Stimulated activated CD4-positive, alpha-beta T cell treated with anti-CD3 and anti-CD28 coated beads, Interleukin-12 subunit alpha, Interleukin-12 subunit beta, amount 100 ng/mL, for 48 hours (primary cell): ENCODE measurements at places on chromosomes 5 and 9.

GRCh38 chr9:22257026-22257816 lies 189.4 kb upstream of the DMRTA1 start:
- no peak for DNase-seq

- DNase-seq, result no peak
Measured at GRCh38 chr5:41857989-41858388, 12.2 kb downstream of the OXCT1 start.

- DNase-seq, result no peak
Measured at GRCh38 chr5:131595088-131596033, 39.7 kb downstream of the RAPGEF6 start.

GRCh38 chr5:103006921-103007320 lies 113.0 kb downstream of the GIN1 start:
- no peak for DNase-seq

DNA sequence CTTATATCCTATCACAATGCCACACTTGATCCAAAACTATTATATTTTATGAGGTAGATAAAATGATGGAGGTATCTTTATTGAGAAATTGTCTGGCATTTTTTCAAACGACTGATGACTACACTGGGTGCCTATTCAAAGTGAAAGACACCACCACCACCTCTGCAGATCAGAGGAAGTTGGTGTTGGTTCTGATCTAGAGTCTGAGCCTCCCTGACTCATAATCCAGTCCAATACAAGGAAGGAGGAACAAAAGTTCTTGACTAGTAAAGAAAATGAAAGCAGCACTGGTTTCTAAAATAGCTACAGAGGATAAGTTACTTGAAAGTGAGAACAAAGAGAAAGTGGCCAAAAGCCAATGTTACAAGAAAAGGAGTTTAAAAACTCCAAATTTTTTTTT lies 139.9 kb downstream of the RFX3 start:
- peak; percentile 37 for DNase-seq

GRCh38 chr5:28408186-28408585 lies 1369.8 kb upstream of the CDH9 start:
- DNase-seq, result no peak

GRCh38 chr5:173925449-173926071 lies 37.4 kb downstream of the CPEB4 start:
- DNase-seq, result no peak

DNA sequence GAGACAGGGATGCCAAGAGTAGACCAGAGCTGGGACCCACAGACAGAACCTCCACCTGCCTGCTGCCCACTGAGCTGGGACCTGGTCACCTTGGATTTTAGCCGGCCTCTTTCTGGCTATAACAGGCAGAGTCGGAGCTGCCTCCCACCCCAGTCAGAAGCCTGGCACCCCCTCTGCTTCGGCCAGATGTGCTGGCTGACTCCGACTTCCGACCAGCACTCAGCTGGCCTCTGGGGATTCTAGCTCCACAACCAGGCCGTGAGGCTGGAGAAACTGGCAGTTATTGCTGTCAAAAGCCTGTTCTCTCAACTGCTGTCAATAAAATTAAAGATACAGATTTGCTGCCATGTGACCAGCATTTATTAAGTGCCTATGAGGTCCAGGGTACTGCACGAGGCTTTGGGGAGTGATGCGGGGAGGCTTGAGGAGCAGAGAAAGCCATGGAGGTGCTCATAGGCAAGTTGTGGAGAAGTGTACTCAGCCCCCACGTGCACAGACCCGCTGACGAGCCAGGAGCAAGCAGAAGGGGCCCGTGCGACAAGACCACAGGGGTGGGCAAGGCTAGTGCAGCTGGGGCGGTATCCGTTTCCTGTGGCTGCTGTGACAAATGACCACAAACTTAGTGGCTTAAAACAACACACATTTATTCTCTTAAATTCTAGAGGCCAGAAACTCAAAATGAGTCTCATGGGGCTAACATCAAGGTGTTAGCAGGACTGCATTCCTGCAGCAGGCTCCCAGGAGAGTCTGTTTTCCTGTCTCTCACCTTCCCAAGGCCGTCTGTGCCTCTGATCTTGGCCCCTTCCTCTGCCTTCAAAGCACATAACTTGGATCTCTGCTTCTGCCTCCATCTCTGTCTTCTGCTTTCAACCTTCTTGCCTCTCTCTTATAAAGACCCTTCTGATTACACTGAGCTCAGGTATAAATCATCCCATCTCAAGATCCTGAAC lies 13.1 kb downstream of the GFI1B start:
- no peak for DNase-seq

DNA sequence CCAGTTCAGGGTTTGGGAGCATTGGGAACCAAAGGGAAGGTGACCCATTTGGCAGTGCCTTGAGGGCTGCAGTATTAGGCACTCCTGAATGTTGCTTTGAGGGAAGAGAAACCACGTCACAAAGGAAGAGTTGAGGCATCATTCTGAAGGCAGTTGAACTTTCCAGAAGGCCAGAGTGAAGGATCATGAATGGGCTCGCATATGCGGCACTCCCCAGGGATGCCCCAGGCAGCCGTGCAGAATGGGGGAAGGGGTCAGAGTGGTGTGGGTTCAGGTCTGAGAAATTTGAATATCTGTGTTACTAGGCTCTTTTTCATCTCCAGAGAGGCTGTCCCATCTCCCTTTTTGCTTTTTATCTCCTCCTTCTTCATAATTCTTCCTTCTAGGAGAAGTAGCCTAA lies 60.6 kb upstream of the HMHB1 start:
- DNase-seq, result no peak

- no peak for DNase-seq
Measured at GRCh38 chr5:62974623-62975022, 396.0 kb downstream of the LRRC70 start.

DNA sequence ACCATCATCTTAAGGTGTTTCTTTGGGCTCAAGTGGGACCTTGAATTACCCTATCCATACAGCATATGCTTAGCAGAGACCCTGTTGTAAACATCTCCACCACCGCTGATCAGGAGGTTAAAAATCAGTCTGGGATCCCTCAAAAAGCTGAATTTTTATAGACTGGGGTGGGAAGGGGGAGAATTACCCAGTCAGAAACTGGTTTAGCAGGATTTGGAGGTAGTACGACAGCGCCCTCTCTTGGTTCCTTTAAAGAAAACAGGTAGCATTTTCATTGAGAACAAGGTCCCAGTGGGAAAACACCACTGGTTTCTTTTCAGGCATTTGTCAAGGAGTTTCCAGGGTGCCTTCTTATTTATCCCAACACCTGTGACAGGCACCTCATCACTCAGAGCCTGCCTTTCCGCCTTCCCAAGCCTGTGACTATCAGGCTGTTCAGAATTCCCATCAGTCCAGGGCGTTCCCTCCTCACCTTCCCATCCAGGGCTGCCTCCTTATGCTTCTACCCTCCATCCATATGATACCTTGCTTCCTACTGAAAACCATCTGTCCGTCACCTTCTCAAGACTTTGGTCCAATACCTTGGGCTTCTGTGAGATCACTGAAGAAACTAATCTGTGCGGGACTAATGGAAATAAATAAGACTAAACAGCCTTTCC lies 203.8 kb upstream of the RAI14 start:
- DNase-seq, result no peak

GRCh38 chr5:177388521-177389052 lies 4.4 kb downstream of the SLC34A1 start:
- DNase-seq, result no peak

DNA sequence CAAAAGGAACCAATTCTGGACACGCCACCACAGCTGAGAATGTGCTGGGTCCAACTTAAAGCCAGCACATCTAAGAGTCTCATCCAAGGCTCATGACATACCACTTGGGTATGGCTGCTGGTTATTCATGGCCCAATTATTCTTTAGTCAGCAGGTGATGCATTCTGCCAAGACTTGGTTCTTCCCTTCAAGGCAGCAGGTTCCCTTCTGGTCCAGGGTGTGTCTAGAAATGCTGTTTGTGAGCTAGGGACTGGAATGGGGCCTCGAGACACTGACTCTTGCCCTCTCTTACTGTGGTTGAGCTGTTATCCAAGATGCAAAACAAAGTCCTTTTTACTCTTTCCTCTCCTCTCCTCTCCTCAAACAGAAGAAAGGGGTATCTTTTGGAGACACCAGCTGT lies 522.6 kb downstream of the HINT1 start:
- no peak for DNase-seq

GRCh38 chr9:100590481-100590880 lies 12.6 kb downstream of the CAVIN4 start:
- DNase-seq, result no peak

- no peak for DNase-seq
Measured at GRCh38 chr9:82923912-82924605, 138.9 kb downstream of the RASEF start.

DNA sequence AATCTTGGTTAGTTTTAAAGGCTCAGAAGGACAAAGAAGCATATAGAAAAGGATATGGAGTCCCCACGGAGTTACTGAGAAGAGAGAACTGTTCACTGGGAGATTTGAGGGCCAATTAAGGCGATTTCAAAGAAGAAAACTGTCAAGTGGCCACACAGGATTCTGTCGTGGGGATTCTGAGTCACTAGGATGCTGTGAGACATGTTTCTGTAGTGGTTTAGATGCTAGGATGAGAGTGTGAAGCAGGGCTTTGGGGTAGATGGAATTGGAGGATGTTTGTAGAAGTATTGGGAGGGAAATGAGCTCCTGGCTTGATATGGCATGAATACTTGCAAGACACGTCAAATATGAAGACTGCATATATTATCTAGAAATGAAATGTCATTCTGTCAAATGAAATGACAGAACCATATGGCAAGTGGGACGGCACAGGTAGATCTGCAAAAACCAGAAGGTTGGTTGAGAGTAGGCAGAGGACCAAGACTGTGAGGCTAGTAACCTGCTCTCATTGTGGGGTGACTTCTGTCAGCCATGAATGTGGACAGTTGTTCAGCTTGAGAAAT lies 136.3 kb upstream of the SPRY4 start:
- no peak for DNase-seq

GRCh38 chr5:145847499-145848497 lies 12.7 kb upstream of the PRELID2 start:
- no peak for DNase-seq

GRCh38 chr5:19564036-19564435 lies 424.0 kb downstream of the CDH18 start:
- no peak for DNase-seq

DNA sequence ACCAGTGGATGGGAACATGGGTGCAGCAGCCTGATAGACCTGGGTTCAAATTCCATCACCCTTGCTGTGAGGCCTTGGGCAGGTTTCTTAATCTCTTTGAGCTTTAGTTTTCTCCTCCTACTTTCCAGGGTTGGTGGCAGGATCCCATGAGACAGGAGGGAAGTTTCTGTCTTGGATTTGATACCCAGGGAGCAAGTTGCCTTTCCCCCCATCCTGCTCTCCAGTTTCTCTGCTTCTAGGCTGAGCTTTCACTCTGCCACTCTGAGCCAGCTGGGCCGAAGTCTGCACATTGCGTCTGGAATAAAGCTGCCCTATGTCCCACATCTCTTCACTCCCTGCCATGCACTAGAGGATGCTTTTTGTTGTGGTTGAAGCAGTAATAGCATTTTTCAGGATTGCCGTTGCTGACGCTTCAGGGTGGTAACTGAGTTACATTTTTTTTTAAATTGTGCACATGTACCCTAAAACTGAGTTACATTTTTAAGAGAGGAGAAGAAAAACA lies 40.5 kb upstream of the ANGPTL2 start:
- DNase-seq, result no peak

DNA sequence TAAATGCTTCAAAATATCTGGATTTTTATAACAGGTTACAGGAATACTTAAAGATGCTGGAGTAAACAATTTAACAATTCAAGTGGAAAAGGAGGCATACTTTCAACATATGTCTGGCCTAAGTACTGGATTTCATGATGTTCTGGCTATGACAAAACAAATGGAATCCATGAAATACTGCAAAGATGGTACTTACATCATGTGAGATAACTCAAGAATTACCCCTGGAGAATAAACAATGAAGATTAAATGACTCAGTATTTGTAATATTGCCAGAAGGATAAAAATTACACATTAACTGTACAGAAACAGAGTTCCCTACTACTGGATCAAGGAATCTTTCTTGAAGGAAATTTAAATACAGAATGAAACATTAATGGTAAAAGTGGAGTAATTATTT lies 35.6 kb downstream of the SLC30A5 start:
- DNase-seq, result no peak

GRCh38 chr9:114592356-114592755 lies 4.8 kb downstream of the ATP6V1G1 start:
- no peak for DNase-seq

DNA sequence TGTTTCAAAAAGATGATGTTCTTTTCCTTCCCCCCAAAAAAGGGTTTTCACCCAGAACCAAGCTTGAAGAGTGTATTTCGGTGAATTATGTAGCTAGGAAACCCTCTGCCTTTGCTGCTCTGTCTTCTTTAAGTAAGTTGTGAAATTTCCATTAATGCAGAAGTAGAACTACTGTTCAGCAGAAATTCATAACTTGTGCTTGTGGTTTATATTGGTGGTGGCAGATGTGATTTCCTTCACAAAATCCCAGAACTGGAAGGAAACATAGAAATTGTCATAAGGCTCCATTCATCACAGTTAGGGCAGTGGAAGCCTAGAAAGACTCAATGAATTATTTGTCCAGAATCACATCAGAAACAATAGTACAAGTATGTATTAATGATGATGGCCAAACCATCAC lies 42.1 kb upstream of the DAB2 start:
- DNase-seq, result no peak
